ENCODE measurements at places on chromosomes 6 and 20.

GRCh38 chr6:168956141-168956838 lies 297.4 kb downstream of the THBS2 start:
- no peak for DNase-seq

DNA sequence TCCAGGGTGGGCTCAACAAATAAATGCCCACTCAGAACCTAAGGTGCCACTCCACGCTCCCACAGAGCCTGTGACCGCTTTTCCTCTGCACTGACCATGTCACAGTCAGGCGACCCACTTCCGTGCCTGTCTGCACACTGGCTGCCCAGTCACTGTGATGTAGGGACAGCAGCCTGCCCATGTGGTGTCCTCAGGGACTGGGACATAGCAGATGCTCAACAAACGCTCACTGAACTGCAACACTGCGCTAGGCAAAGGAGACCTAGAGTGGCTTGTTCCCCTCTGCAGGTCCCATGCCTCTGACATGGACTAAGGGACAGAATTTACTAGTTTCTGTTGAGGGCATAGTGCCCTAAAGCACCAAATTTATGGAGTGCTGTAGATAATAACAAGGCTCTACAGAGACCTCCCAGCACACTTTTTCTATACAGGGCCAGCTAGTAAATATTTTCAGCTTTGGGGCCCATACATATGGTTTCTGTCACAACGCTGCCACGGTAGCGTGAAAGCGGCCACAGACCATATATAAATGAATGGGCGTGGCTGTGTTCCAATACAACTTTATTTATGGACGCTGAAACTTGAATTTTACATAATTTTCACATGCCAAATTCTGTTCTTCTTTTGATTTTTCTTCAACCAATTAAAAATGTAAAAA lies 57.8 kb upstream of the MRPS10 start:
- DNase-seq: no peak

DNA sequence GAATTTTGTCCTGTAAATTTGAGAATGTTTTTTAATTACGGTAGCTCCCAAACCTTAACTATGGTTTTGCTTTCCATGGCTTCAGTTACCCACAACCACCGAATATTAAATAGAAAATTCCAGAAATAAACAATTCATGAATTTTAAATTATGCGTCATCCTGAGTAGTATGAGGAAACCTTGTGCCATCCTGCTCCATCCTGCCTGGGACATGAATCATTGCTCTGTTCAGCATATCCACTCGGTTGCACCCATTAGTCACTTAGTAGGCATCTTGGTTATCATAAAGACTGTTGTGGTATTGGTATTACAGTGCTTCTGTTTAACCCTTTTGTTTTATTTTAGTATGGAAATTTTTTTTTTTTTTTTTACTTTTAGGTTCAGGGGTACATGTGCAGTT lies 39.7 kb downstream of the KCNS1 start:
- no peak for DNase-seq

DNA sequence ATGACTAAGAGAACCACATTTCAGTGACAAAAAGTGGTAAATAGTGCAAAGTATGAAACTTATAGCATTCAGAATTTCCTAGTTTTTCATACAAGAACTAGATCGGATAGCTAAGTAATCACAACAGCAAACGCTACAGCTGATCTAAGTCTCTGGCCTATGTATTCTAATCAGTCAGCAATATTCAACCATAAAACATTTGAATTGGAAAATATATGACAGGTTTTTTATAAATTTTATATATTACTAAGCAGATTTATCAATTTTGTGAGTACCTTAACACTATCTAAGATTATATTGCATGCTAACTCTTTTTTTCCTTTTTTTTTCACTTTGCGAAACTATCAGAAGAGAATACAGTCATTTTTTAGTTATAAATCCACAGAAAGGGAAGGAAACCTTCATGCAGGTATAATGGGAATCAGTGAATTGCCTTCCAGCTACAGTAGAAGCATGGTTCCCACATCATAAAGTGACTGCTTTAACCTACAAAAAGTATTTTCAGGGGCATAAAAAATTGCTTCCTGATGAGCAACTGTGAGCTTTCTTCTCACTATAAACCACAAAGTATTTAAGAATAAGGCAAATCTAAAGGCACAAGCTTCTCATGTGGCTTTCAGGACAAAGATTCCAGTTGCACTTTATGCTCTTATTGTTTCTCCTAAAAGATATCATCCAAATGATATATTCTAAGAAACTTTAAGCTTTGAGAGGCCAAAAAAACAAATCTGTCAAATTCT lies 74.0 kb upstream of the GJE1 start:
- no peak for DNase-seq

- DNase-seq: no peak
Observed at GRCh38 chr20:19727251-19727847, 30.7 kb upstream of the RIN2 start.

DNA sequence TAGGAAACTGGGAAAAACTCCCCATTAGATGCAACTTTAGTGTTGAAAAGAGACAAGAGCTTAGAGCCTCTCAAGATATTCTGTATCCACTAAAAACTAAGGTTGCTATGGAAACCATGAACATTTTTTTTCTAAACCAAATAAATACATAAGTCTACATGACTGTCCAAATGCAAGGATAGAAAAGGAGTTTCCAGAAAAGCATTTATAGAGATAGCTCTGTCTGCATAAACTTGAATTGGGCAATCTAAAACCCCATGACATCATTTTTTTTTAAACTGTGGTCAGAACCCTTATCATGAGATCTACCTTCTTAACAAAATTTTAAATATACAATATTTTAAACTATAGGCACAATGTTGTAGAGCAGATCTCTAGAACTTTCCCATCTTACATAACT lies 36.4 kb upstream of the FAM83B start:
- DNase-seq: no peak

- DNase-seq: peak; percentile 28
Observed at GRCh38 chr20:53839423-53840176, 230.8 kb downstream of the BCAS1 start.

DNA sequence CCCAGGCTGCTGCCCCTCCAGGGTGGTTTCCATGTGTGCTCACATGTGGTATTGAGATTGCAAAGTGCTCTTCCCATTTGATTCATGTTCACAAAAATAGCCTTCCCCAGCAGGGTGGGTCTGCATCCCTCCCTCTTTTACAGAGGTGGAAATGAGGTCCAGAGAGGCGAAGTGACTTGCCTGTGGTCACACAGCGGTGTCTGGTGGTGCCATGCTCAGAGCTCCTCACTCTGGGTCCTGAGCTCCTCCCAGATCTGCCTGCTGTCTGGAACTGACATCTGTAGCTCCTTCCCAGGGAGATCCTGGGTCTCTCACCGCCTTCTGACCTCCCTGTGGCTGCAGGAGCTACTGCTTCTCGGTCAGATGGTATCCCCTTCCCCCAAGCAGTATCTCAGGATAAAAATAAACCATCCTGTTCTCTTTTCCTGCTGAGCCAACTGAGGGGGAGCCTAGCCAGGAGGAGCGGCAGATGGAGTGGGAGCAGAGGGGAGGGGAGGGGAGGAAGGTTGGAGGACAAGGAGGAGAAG lies 11.9 kb downstream of the CD40 start:
- no peak for DNase-seq

DNA sequence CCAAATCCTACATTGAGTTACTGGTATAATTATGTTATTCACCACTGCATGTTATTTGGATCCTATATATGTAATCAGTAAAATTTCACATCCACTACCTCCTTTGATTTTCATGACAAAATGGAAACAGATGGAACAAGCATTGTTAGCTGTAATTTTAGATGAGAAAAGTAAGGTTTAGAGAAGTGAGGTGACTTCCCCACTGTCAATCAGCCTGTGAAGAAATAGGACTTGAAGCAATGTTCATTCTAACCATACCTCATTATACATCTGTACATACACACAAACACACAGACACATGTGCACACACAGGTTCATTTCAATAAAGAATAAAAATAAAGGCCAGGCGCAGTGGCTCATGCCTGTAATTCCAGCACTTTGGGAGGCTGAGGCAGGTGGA lies 23.7 kb upstream of the QKI start:
- DNase-seq: no peak

DNA sequence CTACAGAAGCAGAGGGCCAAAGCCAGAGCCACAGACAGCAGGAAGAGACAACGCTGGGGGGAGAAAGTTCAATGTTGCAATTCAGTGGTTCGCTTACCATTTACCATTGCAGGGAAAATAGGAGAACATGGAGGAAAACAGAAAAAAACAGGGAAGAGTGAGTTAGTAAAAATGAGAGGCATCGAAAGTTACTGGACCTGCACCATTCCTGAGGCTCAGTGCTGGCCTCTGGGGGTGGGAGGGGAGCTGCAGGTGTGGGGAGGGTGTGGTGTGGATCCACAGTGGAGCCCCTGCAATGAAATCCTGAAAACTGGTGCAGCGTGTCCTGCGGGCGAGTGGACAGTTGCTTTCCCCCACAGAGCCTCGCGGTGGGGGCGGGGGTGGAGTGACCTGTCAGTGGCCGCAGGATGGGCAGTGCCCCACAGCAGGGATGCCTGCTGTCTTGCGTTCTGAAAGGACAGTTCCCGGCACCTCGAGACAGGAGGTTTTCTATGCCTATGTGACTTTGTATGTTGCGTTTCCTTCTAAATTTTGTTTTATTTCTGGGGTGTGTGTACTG lies 5.7 kb downstream of the TMEM181 start:
- DNase-seq: no peak

- DNase-seq: no peak
Observed at GRCh38 chr20:58213121-58213520, 15.3 kb downstream of the ANKRD60 start.

DNA sequence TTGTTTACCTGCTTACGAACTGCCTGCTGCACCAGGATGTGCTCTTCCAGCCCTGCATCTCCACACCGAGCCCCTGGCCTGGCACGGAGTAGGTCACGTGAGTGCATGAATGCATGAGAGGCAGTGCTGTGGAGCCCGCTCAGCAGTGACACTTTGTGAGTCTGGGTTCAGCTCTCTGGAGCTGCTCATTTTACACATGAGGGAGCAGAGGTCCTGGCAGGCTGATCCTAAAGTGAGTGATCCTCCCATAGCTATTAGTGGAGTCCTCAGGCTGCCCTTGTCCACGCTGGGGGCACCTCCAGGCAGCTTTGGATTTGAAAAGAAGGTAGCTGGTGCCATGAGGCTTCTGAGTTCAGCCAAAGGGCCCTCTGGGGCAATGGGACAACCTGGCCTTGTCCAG lies 64.2 kb downstream of the EDN3 start:
- no peak for DNase-seq

DNA sequence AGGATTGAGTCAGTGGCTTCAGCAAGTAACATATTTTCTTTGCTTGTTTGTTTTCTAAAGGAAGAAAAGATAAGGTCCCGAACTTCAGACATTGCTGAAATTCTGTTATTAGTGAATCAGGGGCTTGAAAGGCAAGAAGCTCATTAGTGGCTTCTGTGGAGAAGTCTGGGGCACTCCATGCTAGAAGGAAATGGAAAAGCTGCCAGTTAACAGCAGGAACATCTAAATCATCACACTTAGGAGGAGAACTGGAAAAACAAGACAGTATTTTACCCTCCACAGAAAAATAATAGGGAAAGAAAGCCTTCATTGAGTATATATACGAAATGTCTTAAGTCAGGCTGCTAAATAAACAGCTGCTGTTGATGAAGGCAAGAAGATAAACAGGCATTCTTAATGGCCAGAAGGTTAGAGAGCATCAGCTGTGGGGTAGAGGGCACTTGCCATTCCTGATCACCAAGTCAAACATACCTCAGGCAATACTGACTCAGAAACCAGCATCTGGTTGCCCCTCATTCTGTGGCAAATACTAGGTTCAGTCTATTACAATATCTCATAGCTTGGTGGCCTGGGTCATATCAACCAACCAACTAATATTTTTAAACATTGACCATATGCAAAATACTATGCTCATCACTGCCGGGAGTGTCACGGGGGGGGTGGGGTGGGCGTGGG lies 143.2 kb upstream of the TENT5A start:
- no peak for DNase-seq

GRCh38 chr6:38141085-38141484 lies 321.6 kb downstream of the ZFAND3 start:
- DNase-seq: no peak

DNA sequence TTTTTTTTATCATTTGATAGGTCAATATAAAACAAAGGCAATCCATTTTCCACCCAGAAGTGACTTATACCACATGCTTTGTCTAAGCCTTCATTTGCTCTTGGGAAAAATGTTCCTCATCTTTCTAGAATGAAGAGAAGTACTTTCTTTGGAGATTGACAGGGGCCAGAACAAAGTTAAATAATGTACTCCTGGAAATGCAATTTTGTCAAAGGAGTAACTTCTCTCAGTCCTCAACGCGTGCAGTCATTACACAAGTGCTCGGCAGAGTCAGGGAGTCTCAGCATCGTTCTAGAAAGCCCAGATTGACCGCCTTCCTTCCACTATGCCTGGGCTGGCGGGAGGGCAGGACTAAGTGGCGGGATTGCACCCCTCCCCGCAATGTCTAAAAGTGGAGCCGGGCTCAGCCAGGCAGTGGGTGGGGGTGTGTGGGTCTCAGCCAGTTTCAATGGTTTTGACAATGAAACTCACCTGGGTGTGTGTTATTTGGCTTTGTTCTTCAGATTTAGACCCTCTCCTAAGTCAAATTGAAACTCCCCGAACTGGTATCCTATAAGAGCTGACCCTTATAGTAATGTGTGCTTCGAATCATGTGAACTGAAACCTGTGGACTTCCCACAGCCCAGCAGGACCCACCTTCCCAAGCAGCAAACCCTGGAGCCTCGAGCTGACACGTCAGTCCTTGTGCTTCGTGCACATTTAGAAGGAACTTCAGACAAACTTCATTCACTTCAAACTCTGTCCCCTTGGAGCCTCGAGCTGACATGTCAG lies 63.2 kb upstream of the DUSP22 start:
- no peak for DNase-seq

DNA sequence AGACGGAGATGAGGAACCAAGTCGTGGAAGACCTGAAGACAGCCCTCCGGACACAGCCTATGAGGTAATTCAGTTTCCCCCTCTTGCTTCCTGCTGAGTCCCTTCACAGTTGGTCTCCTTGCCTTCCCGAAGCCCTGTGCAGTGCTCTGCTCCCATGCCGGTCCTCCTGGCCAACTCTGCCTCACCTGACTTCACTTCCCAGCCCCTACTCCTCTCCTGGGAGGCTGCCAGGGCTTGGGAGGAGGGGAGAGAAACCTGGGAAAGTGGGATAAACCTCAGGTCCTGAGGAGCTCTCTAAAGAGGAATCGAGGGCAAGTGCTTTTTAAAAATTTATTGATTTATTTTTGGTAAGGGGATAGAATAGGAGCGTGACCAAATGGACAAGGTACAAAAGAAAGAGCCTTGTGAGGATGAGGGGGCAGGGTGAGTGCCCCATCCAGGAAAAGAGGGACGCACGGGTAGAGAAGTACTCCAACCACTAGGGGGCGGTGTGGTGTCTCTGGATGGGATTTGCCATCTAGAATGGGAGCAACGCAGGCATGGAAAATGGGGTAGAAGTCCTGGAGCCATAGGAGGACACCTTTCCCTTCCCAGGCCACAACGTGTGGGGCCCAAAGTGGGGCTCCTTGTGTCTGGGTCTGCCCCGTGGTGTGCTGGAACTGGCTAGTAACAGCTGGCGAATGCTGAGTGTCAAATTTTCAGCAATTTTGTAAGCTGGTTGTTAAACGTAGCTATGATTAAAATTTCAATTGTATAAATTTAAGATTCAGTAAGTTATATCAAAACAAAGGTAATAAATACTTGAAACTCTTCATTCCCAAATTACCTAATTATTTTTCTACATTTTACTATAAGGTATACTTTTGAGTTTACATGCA lies 69.0 kb downstream of the MOCS1 start:
- DNase-seq: peak; percentile 34
